GM19239 (cell line): ENCODE measurements at places on chromosomes 11 and 22.

DNA sequence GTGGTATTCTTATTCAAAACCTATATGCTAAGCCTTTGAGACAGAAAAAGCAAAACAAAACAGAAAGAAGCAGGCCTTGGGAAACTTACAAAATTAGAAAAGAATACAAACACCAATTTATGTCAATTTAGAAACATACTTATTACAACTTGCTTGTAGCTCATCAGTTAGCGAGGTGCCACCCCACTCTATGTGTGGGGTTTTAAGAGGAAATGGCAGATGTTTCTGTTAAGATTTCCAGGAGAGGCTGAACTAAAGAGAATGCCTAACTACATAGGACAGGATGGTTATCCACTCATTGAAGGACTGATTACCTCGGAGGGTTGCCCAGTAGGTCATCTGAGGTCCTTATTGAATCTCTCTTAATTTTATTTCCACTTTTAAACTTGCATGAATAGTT is 302.0 kb downstream of the ETS1 start:
- no peak for DNase-seq

DNA sequence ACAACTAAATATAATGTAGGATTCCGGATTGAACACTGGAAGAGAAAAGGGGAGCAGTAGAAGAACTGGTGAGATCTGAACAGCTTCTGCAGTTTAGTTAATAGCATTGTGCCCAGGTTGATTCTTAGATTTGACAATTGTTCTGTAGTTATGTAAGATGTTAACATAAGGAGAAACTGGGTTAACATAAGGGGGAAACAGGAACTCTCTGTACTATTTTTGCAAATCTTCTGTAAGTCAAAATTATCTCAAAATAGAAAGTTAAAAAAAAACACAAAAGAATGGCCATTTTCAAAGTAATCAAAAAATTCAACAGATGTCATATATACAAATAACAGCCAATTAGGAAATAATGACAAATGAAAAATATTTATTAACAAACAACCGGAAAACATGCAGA is 18.7 kb upstream of the LRP5 start:
- no peak for DNase-seq

GRCh38 chr11:90222459-90223247 is at the start of gene CHORDC1:
CHORDC1 (minus strand) TSS chr11:90223049; CDS start chr11:90222954, 95 bp downstream.
- peak; percentile 63 for DNase-seq

DNA sequence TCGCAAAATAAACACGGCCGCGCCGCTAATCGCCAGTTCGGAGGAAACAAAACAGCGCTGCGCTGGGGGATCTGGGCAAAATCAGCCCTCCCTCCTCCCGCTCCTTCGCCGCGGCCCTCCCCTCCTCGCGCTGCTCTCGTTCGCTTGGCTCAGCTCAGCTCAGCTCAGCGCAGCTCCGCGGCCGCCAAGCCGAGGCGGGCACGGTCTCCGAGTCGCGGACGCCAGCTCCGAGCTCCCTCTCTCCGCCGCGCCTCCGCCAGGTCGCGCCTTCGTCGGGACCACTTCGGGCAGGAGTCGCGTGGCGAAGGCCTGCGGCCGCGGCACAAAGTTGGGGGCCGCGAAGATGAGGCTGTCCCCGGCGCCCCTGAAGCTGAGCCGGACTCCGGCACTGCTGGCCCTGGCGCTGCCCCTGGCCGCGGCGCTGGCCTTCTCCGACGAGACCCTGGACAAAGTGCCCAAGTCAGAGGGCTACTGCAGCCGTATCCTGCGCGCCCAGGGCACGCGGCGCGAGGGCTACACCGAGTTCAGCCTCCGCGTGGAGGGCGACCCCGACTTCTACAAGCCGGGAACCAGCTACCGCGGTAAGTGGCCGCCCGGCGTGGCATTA is at the start of gene SPON1:
Gene SPON1 (plus strand): TSS at position 162 of the 607 bp plus-strand sequence. CDS start 182 bp downstream, at position 344.
- no peak for DNase-seq

GRCh38 chr22:48416396-48417224 is 1411.1 kb downstream of the BRD1 start:
- DNase-seq: no peak

DNA sequence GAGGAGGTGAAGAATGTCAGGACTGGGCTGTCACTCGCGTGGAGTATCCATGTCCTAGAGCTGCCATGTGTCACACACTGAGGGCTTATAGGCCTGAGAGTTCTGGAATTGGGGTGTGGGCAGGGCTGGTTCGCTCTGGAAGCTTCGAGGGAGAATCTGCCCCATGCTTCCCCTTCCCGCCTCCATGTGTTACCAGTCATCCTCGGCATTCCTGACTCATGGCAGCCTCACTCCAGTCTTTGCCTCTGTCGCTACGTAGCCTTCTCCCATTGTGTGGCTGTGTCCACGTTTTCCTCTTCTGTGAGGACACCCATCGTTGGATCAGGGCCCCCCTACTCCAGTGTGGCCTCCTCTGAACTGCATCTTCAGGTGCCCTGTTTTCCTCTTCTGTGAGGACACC is 301.2 kb downstream of the TBC1D22A start:
- DNase-seq: no peak

GRCh38 chr11:1672613-1673350 is 24.2 kb upstream of the KRTAP5-6 start:
- DNase-seq: no peak

GRCh38 chr11:9738116-9738515 is 74.2 kb downstream of the SWAP70 start:
- no peak for DNase-seq

GRCh38 chr11:57148621-57149020 is 33.1 kb upstream of the LRRC55 start:
- no peak for DNase-seq

GRCh38 chr11:113255741-113256140 is 58.6 kb upstream of the TTC12 start:
- no peak for DNase-seq

- DNase-seq: no peak
Measured at GRCh38 chr11:96342014-96342960, 708 bp downstream of the MAML2 start.

DNA sequence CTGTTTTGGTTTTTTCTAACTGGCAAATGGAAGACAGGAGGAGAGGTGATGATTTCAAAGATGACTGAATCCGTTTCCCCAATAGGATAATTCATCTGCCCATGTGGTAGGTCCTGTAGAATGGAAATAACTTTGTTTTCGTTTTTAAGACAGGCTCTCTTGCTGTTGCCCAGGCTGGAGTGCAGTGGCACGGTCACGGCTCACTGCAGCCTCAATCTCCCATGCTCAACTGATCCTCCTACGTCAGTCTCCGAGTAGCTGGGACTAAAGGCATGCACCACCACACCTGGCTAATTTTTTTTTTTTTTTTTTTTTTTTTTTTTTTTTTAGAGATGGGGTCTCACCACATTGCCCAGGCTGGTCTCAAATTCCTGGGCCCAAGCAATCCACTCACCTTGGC is 77.4 kb upstream of the BIRC3 start:
- DNase-seq: no peak

- DNase-seq: no peak
Measured at GRCh38 chr11:111941963-111942362, 4.8 kb downstream of the DIXDC1 start.

- no peak for DNase-seq
Measured at GRCh38 chr22:27397954-27398342, 403.6 kb downstream of the MN1 start.

- DNase-seq: no peak
Measured at GRCh38 chr22:21451545-21452520, 15.4 kb upstream of the TMEM191C start.

- DNase-seq: no peak
Measured at GRCh38 chr11:64222651-64223000, 3.4 kb downstream of the TRPT1 start.

GRCh38 chr22:25976356-25976755 is 192.9 kb upstream of the SEZ6L start:
- DNase-seq: no peak

DNA sequence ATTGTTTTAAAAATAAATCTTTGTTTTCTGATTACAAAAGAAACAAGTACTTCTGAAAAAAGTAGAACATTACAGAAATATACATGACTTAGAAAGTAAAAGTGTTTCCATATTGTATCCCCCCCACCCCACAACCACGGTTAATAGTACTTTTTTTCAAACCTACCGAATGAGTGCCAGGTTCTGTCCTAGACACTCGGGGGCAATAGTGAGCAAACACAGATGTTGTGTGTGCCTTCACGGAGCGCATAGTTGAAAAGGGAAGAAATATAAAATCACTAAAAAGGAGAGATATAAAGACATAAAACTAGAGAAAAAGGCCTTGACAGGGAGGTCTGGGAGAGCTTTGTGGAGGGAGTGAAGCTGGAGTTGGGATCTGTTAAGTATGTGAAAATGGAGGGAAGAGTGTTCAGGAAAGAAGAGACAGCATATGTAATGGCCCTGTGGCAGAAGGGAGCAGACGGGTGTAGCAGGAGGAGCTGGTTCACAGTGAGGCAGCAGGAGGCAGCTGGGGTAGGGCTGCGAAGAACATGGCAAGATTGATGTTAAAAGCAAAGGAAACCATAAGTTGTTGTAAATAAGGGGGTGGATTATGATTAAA is 42.1 kb upstream of the ALX4 start:
- DNase-seq: no peak

DNA sequence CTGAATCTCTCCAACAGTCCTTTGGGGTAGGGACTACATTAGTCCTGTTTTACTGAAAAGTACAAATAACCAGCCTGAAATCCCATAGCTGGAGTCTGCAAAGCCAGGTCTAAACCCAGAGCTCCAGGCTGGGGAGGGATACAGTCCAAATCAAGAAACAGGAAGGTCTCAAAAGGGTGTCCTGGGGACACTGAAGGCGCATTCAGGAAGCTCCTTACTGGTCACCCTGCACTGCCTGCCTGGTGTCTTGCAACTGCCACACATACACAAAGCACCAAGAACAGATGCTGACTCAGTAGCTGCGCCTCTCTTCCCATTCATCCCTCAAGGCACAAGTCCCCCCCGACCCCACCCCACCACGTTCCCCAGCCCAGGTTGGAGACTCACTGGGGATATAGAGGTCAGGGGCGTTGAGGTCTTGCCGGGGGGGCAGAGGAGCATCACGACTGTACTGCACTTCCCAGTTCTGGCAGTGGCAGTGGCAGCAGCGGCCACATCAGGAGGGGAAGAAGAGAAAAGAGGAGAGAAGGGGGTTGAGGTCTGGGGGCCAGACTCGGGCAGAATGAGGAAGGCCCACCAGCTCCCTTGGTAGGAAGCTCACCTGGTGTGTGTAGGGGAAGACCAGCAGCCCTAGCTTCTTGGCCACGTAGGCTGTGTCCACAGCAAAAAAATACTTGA is 1.6 kb downstream of the YIF1A start:
- DNase-seq: no peak

GRCh38 chr11:116255321-116255953 is 517.4 kb downstream of the BUD13 start:
- no peak for DNase-seq

DNA sequence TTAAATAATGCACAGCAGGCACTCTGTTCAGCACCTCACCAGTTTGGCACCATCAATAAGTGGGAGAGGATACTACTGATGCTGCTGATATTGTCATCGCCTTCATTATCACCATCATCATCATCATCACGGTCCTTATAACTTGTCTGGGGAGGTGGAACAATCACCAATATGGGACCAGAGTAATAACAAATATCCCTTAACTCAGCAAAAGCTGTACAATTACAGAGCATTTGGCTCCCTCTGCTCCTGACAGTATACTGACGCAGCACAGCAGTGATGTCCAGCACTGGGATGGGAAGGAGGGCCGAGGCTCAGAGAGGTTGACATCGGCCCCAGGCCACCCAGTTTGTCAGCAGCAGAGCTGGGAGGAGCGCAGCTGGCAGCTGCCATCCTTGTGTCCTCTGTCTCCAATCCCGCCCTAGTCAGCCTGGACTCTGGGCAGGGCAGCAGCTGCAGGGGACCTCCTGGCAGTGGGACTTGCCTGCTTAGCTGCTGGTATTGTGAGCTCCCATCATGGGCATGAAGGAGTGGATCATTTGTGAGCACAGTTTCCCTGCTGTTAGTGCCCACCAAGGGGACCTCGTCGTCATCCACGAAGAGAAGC is 90.0 kb downstream of the DHCR7 start:
- DNase-seq: no peak

DNA sequence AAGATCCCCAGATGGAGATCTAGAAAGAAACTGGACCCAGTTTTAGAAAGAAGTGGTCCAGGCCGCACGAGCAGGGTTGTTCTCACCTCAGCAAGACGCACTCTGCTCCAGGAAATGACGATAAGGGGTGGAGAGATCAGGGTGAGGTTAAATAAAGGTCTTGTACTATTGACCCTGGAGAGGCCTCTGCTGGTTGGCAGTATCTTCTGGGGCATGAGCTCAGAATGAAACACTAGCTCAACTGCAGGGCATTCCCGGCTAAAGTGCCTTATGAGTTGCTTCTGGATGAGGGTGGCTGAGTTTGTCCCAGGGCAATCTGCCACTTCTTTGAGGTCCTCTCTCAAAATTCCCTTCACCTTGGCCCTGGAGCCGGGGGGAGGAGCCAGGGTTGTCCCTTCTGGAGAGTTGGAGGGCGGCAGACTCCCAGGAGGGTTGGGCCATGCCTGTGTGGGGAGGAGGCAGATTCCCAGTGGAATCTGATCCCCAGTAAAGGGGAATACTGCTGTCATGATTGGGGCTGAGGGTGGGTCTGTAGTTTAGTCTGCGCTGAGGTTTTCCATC is 10.9 kb downstream of the USP2 start:
- DNase-seq: no peak

- DNase-seq: no peak
Measured at GRCh38 chr11:118917481-118918127, 8.1 kb downstream of the BCL9L start.

DNA sequence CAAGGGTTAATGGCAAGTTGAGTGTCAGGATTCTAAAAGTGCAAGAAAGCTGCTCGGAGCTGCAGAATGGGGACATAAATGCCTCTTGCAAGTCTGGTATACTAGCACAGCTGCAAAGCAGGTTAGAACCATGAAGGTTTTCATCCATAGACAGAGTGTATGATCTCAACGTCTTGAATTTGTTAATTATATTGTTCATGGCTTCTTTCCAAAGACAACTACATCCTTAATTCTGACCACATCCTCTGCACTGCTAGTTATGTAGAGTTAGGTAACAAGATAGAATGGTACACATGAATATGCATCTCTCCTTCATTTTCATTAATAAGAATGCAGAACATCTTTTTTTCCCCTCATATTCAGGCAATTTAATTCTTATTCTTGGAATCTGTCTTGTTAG is 34.2 kb downstream of the EXPH5 start:
- DNase-seq: no peak

GRCh38 chr11:834371-835316 is 1.9 kb downstream of the CD151 start:
- no peak for DNase-seq

- DNase-seq: no peak
Measured at GRCh38 chr11:68386331-68386978, 74.1 kb downstream of the LRP5 start.

DNA sequence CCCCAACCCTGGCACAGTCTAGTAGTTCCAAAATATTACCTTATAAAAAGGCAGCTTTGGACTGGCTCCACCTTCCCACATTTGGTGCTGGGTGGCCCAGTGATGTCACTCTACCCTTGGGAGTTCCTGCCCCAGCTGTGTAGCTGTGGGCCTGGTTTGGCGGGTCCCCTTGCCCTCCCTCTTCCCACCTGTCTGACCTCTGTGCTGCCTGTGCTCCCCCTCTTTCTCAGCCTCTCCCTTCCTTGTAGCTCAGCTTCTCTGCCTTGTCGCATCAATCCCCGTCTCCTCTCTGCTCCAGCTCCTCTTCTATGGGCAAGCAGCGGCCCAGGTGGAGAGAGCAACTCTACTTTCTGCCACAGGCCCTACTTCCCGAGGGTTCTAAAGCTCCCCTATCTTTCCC is 54.6 kb downstream of the CHRDL2 start:
- no peak for DNase-seq
